ENCODE measurements at places on chromosomes 3 and 15.

GRCh38 chr15:68017201-68017600 lies 36.9 kb upstream of the PIAS1 start:
- DNase-seq, result no peak

GRCh38 chr3:95813244-95813643 lies 1001.1 kb upstream of the EPHA6 start:
- no peak for DNase-seq

- no peak for DNase-seq
Measured at GRCh38 chr3:83514130-83514914, 1444.5 kb upstream of the CADM2 start.

- DNase-seq, result no peak
Measured at GRCh38 chr3:74592359-74592758, 22.1 kb downstream of the CNTN3 start.

GRCh38 chr3:42152193-42152592 lies 61.0 kb downstream of the TRAK1 start:
- no peak for DNase-seq
